ENCODE measurements at places on chromosomes 3 and 15.
A peak's percentile ranks its signal among the peaks of the same experiment; 100 is the strongest.

- DNase-seq, result peak; percentile 76
These were observed 42.8 kb upstream of the PLOD2 start for GRCh38 chr3:146203776-146204175.

DNA sequence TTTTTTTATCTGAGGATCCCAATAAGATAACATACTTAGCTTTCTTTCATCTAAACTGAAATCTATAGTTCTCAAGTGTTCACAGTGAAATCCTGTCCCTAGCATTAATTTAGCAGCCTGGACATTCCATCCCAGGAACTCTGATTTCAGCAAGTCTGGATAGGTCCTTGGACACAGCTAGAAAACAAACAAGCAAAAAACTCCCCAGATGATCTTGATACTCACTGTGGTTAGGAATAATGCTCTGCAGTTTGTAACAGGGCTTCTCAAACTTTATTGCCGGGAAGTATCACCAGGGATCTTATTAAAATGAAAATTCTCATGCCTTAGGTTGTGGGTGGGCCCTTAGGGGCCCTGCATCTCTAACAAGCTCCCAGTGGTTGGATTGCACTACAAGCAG, 24.3 kb downstream of the THBS1 start:
- no peak for DNase-seq

DNA sequence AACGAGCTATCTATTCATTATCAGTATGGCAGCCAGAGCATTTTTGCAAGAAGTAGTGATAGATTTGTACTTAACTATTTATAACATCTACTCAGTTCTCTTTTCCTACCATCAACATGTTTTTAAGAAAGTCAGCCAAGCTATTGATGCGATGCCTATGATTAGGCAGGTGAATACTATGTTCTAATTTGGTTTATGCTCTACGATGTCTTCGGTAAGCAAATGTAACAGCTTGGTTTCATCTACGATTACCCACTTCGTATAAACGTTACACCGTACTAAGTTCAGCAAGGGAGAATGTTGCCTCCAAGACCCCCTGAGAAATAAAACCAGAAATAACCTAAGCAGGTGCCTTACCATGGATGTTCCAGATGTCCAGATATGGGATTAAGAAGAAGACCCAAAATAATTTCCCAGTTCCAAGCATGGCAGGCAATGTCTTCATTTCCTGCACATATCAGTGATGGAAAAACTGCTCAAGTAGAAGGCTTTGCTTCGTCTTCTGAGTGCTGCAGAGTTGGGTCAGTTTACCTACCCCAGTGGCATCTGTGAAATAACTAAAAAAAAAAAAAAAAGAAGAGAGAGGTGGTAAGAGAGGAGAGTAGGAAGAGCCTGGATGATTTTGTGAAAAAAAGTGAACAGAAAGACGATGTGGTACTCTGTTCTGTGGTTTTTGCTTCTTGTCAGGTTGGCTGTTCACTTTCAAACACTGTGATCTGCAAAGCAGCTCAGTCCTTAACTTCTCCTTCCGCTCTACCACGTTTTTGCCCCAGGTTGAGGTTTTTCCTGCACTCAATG, at the start of gene BTLA:
BTLA (minus strand) TSS at position 559 of the 798 bp plus-strand sequence; CDS start at position 445, 114 bp downstream.
- no peak for DNase-seq

DNA sequence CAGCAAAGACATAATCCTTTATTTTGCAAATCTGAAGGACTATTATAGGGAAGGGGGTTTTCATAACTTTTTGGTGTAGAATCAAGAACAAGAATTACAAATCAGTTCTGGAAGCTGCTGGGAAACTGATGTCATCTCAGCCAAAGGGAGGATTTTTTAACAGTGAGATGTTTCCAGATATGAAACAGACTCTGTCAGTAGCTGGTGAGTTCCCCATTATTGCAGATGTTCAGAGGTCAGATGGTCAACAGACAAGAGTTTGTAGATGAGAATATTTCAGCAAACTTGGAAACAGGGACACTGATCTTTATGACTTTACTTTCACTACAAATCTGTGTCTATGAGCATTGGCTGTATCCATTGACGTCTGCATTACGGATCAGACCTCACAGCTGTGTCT, 71.9 kb upstream of the LPP start:
- peak; percentile 76 for DNase-seq

- DNase-seq, result no peak
These were observed 173.9 kb upstream of the CD96 start for GRCh38 chr3:111368056-111368455.
